MCF 10A (cell line): ENCODE measurements at places on chromosomes 7 and 10.

GRCh38 chr7:69586321-69586720 is 12.0 kb upstream of the AUTS2 start:
- DNase-seq: no peak

GRCh38 chr10:110569736-110570135 is 2.2 kb downstream of the SMC3 start:
- DNase-seq: no peak

- no peak for DNase-seq
Observed at GRCh38 chr10:10432296-10433035, 585.2 kb upstream of the CELF2 start.

DNA sequence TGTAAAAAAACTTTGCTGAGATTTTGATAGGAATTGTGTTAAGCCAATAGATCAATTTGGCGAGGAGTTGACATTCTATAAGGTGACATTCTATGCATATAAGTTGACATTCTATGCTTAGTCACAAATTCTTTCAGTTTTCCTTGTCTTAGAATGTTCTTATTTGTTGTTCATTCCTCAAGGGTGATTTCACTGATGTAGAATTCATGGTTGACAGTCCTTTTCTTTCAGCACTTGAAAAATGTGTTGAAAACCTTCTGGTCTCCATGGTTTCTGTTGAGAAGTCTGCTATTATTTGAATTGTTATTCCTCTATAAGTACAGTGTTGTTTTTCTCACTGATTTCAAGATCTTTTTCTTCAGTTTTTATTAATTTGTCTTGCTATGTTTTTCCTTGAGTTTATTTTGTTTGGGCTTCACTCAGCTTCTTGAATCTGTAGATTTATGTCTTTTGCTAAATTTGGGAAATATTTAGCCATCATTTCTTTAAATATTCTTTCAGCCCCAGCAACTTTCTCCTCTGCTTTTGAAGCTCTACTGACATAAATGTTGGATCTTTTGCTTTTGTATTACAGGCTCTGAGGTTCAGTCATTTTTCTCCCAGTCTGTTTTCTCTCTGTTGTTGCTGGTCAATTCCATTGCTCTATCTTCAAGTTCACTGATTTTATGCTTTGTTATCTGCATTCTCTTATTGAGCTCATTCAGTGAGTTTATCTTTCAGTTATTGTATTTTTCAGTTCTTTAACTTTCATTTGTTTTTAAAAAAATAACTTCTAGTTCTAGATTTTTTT is 154.9 kb downstream of the SDK1 start:
- no peak for DNase-seq

GRCh38 chr7:45160417-45160881 is 2.9 kb downstream of the RAMP3 start:
- no peak for DNase-seq

DNA sequence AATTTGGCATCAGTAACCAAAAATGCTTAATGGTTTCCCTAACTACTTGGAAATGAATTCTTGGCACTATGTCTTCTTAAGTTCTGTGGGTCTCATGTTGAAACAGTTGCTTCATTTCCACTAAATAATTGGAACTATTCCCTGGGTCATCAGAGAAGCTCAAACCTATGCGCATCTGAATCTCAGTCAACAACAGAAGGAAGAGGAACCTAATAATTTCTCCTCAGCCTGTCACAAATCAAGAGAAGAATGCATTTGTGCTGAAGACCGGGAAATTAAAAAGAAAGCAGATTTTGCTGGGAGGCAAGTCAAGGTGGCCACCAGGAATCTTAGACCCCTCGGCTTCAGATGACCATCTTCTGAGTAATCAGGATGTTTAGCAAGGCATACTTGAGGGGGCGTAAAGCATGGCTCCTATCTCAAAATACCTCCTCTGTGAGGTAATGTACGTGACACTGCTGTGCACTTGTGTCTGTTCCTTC is 41.4 kb downstream of the TOMM7 start:
- DNase-seq: peak; percentile 35

DNA sequence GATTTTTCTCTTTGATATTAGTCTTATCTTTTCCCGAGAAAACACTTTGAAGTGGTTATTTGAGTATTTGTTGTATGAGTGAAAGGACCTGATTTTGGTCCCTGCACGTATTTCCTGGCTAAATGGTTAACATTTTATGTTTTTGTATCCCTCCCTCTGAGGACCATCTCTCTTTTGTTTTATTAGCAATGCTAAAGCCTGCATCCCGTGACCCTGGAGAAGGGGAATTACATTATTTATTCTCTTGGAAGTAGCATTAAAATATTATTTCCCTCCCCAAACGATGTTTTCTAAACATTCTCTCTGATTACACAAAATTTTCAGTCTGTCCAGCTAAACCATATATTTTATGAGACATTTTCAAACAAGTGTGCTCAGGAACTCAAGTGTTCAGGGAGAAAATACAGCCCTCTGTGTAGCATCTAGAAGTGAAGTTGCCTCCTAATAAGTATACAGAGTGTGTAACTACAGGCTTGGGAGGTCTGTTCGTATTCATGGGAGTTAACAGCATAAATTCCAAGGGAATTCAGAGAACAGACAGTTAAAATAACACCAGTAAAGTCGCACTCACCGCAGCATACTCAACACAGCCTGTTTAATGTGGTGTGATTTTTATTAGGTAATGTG is 163.8 kb upstream of the NPVF start:
- DNase-seq: no peak

DNA sequence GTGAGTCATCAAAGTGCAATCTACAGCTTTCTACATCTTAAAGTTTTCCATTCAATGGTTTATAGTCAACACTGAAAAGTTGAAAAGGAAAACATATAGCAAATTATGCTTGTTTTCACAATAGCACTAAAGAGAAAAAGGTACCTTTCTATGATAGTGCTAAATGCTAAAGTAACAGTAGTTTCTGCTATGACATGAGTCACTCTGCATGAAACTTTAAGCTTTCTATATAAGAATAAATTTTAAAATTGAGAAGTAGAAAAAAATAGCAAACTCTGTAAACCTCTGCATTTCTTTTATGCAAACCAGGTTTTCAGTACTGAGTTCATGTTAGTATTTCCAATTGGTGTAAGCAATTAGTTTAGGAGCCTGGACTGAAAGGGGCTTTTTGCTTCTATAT is 31.2 kb upstream of the TMEM168 start:
- DNase-seq: no peak

GRCh38 chr10:1198453-1199344 is 142.5 kb downstream of the WDR37 start:
- no peak for DNase-seq

DNA sequence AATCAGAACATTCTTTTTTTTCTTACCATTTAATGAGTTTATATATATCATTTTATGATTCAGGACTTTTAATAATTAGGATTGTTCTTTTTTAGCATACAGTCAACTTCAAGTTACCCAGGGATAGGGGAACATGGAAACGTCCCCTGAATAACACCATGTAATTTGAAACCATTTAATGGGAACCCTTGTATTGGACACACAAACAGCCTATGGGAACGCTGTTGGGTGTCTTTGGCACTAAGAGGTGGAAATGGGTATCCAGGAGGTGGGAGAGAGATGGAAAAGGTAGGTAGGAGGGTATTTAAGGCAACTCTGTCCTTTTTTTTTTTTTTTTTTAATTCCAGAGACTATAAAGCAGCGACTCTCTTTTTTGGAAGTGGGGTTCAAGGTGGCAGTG is 2.6 kb downstream of the LUC7L2 start:
- peak; percentile 49 for DNase-seq

- DNase-seq: no peak
Observed at GRCh38 chr10:75836064-75836463, 404.6 kb downstream of the LRMDA start.

DNA sequence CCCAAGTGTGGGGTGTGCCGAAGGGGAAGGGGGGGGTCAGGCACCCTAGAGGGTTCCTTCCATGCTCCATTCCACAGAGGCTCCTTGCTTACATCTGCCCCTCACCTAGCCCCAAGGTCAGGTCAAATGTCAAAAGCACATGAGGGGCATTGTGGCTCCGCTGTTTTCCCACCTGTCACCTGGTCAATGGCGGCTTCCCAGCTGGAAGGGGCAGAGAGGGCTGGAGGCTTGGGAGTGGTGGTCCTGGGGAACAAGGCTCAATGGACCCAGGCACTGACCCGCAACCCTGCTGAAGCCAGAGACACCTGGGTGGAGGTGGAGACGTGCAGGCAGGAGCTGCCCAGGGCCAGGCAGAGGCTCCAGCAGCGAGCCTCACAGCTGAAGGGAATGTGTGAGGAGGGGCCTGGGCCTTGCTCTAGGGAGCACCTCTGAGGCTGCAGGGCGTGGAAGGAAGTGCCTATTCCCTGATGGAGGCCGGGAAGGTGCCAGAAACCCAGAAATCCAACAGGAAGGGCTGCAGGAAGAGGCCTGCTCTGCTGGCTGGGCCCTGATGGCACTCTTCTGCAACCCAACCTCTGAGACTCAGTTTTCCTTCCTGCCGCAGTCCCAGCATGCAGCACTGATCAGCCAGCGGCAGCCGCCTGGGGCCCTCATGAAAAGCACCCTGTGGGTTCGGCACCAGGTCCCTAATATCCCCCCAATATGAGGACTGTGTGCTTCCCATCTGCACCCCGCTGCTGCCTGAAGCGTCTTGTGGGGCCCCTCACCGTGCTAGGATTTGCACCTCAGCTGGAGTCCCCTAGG is 16.0 kb downstream of the RASGEF1A start:
- DNase-seq: no peak

- no peak for DNase-seq
Observed at GRCh38 chr10:48245977-48246376, 28.5 kb downstream of the FRMPD2 start.

DNA sequence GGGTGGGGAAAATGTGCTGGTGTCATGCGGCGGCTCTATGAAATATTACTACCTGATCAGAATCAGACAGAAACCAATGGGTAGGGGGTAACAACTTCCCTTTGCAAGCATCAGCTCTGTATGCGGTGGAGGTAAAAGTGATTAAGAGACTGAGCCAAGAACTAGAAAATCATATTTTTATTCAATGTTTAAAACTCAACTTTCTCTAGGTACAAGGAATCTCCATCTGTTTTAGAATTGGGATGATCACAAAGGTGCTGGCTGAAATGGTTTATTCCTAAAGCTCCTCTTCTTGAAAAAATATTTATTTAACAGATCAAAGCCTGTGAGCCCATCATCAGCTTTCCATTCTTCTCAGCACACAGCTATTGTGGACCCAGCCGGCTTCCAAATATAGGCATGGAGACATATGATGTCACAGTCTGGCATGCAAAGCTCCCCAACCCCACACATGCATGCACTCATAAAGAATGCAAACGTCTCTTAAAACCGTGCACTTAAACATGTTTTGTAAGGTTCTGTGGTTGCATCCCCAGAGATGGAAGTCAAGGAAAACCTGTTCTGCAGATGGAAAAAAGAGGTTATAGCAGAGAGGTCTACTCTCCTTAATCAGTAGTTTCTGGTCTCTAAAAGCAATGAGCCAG is 126.0 kb downstream of the SKIDA1 start:
- peak; percentile 62 for DNase-seq

DNA sequence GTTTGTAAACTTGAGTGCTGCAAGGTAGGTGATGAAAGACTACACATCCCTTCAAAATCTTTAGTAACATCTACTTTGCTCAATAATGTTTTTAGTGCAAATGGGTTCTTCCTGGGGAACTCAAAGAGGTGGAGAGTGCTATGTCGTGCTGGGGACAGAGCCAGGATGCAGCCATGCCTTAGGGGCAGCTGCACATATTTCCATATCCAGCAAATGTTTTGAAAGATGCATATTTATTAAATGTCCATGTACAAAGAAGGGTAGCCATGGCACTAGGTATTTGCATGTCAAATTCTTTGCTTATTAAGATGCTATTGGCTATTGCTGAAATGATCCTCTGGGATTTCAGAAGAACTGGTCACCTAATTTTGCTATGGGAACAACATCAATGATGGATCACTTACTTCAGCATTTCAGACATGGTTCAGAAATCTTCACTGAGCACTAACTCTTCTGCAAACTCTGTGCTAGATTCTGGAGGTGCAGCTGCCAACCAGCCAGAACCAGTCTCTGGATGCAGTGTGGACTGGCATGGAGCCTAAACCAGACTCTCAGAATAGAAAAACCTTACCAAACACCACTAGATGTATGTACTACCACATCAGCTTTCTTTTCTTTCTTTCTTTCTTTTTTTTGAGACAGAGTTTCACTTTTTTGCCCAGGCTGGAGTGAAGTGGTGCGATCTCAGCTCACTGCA is 31.7 kb upstream of the DNMBP start:
- DNase-seq: peak; percentile 31

DNA sequence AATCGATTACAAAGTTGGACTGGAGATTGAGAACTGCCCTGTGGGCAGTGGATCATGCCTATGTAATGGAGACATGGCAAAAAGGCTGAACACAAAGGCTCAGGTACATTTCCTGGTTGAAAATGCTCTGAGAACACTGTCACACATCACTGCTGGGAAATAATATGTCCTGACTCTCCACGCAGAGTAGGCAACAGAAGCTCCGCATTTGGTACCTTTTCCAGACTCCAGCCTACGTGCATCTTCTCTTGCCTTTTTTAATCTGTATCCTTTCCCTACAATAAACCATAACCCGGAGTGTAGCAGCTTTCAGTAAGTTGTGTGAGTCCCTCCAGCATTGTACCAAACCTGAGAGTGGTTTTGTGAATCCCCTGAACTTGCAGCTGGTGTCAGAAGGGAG is 134.7 kb downstream of the SORBS1 start:
- DNase-seq: no peak

- DNase-seq: no peak
Observed at GRCh38 chr7:150384406-150385301, 5.5 kb downstream of the ZNF775 start.

GRCh38 chr7:155311826-155312537 is 14.3 kb downstream of the INSIG1 start:
- no peak for DNase-seq

GRCh38 chr10:51141010-51141409 is 66.7 kb downstream of the PRKG1 start:
- DNase-seq: no peak

GRCh38 chr10:49634069-49634660 is 20.3 kb downstream of the CHAT start:
- DNase-seq: no peak

- no peak for DNase-seq
Observed at GRCh38 chr7:95391761-95392160, 4.4 kb downstream of the PON3 start.

- DNase-seq: peak; percentile 83
Observed at GRCh38 chr7:129657363-129657762, 45.8 kb downstream of the NRF1 start.
